CD8-positive, alpha-beta T cell (primary cell): ENCODE measurements at places on chromosomes 13 and 19.
A peak's percentile ranks its signal among the peaks of the same experiment; 100 is the strongest.

DNA sequence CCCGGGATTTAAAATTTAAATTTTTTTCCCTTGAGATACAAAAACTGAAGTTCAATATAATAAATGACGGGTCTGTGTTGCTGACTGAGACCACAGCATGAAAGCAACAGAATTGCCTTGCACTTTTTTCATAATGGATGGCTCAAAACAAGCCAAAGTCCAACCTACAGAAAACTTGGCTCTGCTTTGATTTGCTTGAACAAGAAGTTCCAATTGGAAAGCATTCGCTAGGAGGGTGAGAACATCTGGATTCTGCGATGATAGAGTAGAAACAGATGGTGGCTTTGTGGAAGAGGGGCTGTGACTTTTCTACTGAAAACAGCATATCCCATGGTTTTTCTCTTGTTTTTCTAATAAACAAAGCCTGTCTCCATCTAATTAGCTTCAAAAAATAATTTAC, 46.4 kb downstream of the THSD1 start:
- no peak for DNase-seq

DNA sequence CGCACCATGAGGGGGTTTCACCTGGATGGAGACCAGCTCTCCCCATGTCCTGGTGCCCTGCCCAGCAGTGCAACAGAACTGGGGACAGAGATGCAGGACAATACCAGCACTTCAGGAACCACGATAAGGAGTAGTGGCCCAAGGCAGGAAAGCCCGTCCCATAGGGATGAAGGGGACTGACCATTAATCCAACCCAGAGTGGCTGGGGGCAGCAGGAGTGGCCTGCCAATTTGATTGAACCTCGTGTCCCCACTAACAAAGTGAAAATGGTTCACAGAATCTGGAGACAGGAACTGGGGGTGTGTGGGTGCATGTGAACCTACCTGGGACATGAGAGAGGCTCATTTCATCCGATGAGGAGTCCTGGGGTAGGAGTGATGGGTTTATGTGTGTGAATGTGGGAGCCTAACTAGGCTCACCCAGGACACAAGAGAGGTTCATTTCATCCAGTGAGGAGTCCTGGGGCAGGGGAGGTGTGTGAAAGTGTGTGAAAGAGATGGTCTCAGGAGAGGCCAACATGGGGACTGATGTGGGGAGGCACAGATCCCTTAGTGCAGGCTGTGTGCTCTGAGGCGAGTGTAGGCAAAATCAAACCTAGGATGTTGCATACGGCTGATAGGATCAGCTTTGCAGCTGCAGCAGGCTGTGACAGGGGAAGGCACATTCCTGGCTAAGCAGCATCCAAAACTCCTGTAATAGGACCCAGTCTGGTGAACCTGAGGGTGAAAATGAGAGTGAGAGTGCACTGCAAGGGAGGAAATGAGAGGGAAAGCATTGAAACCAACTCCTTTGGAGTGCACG, 98.2 kb downstream of the ZNF429 start:
- no peak for DNase-seq

GRCh38 chr19:53792721-53793433, 31.2 kb downstream of the NLRP12 start:
- peak; percentile 81 for DNase-seq

- no peak for DNase-seq
Measured at GRCh38 chr13:33940898-33941297, 122.9 kb downstream of the RFC3 start.

- DNase-seq = no peak
Measured at GRCh38 chr19:10078329-10078728, 7.8 kb upstream of the SHFL start.

GRCh38 chr13:33323801-33324510, 38.4 kb upstream of the STARD13 start:
- no peak for DNase-seq

GRCh38 chr19:38949580-38950367, 19.0 kb downstream of the MRPS12 start:
- peak; percentile 88 for DNase-seq

DNA sequence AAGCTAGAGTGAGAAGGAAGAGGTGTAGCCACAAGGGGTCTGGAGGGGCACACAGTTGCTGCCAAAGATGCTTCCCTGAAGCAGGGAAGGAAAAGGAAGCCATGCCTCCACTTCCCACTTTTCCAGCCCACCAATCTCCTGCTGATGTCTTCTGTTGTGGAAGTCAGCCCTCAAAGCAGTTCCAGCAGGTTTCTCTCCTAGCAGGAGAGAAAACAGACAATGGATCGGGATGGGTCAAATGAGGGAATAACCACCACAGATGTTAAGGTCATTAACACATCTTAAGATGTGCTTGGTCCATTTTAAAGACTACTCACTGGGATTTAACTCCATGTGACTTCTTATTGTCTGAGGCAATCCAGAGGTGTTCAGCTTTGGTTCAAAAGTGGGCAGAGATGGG, 284.1 kb upstream of the SOX21 start:
- no peak for DNase-seq

GRCh38 chr19:616747-617526, 16.4 kb downstream of the POLRMT start:
- DNase-seq = no peak

DNA sequence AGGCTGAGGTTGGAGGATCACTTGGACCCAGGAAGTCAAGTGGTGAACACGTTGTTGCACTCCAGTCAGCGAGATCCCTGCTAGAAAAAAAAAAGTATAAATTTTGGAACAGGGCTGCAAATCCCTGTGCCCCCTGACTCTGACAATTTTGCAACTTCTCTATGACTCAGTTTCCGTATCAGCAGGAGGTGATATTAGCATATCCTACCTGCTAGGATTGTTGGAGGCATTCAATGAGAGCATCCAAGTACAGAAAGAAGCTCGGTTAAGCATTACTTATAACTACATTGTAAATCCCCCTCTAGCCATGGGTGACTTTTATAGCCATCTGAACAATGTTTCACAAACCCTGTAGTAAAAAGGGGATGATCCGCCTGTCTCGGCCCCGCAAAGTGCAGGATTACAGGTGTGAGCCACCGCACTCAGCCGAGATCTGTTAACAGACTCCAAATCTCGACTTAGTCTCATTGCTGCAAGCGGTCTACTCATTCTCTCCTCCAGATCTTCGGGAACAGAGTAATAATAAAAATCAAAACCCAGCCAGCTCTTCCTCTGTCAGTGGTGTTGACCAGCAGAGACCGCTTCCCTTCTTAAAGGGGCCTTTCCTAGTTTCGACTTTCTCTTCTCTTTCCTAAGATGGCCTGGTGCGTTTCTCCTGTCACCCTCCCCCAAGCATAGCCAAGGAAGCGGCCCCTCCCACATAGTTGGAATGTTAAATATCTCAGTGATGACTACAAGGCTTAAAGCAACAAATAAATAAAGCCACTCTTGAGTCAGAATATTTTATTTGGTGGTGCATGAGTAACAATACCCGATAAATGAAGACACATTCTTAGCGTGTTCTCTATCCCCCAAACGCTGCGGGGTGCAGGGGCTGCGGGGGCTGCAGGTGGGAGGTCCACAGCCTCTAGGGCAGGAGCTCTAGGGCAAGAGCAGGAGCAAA, 10.3 kb upstream of the BICRA start:
- no peak for DNase-seq

DNA sequence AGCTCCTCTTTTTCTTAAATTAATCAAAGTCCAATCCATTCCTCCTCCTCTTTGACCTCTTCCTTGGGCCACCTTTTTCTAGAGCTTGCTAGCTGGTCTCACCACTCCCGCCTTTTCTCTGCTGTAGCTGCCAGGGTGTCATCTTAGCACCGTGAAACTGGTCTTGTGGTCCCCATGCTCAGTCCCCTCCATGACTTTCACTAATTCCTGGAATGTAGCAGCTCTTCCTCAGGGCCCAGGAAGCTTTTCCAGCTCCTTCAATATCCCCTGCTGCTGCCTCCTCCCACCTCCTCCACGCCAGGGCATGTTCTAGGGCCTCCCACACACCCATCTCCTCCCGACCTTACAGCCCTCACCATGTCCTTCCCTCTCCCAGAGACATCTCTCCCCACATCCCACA, 222.2 kb downstream of the MYO16 start:
- no peak for DNase-seq

GRCh38 chr13:44244288-44244687, 129.3 kb upstream of the SERP2 start:
- DNase-seq = no peak

DNA sequence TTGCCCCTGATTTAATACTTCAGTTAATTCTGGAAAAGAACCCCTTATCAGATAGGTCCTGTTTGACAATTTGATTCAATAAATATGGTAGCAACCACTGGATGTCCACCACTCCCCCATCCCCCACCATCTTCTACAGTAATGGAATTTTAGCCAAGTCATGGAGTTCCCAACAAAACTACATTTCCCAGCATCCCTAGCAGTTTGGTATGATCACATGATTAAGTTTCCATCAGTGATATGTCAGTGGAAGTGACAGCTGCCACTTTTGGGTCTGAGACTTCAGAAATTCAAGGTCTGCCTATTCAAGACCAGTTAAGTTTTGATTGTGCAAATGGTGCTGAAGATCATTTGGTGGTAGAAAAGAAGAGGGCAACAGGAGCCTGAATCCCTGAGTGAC, 85.5 kb downstream of the CACNA1A start:
- DNase-seq = no peak

GRCh38 chr19:963486-963951, 20.6 kb upstream of the WDR18 start:
- no peak for DNase-seq

GRCh38 chr19:31092274-31092673, 257.0 kb downstream of the TSHZ3 start:
- DNase-seq = no peak

DNA sequence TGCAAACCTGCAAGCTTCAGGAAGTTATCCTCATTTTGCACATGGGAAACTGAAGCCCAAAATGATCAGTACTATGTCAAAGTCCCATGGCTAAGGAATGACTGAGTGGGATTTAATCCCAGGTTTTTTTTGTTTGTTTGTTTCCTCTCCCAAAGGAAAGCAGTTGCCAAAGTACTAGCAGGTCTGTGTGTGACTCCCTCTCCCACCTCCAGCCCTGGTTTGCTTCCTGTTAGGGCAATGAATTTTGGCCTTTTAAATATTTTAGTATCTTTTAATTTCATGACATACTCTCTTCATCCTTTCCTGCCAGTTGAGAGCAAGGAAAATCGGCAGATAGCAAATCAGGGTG, 134.1 kb upstream of the RNF113B start:
- DNase-seq = no peak

GRCh38 chr13:111143865-111144540, 28.9 kb downstream of the ARHGEF7 start:
- DNase-seq = no peak

GRCh38 chr13:27504128-27504867, 53.9 kb upstream of the MTIF3 start:
- no peak for DNase-seq

DNA sequence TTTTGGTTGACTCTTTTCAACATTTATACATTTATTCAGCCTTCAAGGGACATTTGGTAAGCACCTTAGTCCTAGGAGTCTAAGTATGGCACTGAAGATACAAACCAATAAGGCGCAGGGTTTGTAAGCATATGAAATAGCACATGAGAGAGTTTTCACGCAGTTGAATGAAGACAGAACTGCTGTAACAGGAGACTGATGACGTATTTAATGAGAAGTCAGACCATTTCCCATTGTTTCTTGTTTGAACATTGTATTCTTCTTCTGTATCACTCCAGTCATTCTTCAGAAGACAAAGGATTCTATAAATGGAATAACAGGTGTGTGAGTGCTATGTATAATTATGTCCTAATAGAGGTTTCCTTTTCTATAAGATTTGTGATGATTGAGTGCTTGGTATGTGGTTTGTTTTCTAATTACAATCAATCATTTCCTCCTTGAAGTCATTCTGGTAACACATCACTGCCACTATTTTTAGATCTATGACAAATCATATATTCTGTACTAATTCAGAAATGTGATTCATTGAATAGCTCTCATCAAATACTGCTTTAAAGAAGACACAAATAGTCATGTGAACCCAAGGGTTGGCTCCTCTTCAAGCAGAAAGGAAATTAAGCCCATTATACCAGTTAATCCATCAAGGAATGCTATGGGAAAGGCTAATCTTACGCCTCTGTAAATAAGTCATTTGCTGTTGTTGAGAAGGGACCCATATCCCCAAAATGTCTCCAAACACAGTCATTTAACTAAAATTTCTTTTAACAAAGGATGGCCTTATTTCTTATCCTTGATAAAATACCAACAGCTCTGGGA, 222.8 kb upstream of the NBEA start:
- DNase-seq = no peak

DNA sequence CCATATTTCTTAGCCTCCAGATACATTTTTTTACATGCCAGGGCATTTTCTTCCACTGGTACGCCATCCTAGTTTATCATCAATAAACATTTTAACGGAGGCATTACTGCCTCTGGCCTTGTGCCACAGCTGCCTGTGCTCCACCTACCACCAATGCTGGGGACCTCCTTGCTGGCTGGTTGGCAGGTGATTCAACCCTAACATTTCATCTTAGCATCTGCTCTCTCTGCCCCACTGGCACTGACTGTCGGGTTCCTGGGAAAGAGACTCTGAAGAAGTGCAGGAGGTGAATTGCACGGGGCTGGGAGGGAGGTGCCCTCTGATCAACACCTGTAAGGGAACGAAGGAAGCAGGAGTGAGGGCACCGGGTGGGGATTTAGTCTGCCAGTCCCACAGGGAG, 51.4 kb upstream of the KCTD15 start:
- no peak for DNase-seq

DNA sequence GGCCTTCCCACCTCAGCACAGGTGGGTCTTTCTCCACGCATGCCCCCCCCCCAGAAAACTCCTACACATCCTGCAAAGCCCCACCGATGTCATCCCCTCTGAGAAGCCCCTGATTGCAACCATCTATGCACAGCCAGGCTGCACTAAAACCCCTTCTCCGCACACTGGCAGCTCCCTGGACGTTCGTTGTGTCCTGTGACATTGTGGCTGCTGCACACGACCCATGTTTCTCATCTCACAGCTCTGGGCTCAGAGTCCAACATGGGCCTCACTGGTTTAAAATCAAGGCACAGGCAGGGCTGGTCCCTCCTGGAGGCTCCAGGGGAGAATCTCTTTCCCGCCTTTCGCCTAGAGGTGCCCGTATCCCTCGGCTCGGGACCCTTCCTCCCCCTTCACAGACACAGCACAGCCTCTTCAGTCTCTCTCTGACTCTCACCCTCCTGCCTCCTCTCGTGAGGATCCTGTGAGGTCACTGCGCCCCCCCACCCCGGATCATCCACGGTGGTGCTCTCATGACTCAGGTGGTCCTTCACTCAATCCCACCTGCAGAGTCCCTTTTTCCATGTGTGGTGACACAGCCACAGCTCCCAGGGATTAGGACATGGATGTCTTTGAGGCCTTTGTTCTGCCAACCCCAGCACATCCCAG, 71.2 kb downstream of the GADD45B start:
- no peak for DNase-seq

GRCh38 chr13:48592688-48593049, 59.8 kb upstream of the RCBTB2 start:
- no peak for DNase-seq
